CD4-positive, alpha-beta T cell treated with Interleukin-15 for 4 hours (primary cell): ENCODE measurements at places on chromosomes 2 and 18.

DNA sequence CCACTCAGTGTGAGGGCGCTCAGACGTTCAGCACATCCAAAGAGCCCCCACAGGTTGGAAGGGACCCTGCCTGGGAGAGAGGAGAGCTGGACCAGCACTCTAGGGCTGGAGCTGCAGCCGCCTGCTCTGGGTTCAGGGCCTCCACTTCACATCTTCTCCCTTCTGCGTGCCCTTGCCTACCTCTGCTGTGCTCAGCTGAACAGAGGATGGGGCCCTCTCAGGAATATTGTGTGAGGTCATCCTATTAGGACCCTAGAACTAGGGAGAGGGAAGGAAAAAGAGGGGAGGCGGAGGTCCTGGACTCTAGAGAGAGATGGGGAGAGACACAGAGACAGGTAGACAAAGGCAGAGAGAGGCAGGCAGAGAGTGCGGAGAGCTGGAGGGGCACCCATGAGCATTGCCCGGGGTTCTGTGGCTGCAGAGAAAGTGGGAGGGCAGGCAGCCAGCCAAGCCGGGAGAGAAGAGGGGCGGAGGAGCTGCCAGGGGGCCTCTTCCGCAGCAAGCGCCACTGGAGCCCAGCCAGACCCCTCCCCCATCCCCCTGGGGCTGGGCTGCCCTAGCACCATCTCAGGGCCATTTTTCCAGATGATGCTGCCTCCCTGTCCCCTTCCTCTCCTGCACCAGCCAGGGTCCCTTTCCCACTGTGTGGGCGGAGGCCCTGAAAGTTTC is 8.3 kb upstream of the TNS1 start:
- no peak for DNase-seq

GRCh38 chr2:127679680-127680361 is 4.5 kb upstream of the LIMS2 start:
- DNase-seq, result no peak

DNA sequence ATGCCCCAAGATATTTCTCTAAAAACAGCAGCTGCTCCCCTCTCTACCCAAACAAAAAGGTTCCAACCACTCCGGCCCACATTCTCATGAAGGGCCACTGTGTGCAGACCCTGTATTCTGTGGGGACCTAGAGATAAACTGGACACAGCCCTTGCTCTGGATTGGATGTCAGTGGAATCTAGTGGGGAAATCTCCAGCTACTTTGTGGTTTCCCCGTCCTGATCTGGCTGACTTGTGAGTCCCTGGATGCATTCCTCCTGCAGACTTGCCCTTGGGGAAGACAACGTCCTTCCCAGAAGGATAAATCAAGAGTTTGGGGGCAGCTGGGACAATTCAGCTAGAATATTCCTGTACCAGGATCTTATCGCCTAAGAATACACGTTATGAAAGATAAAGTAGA is 151.1 kb downstream of the FSHR start:
- no peak for DNase-seq

GRCh38 chr2:142395291-142395690 is 264.5 kb upstream of the LRP1B start:
- no peak for DNase-seq

DNA sequence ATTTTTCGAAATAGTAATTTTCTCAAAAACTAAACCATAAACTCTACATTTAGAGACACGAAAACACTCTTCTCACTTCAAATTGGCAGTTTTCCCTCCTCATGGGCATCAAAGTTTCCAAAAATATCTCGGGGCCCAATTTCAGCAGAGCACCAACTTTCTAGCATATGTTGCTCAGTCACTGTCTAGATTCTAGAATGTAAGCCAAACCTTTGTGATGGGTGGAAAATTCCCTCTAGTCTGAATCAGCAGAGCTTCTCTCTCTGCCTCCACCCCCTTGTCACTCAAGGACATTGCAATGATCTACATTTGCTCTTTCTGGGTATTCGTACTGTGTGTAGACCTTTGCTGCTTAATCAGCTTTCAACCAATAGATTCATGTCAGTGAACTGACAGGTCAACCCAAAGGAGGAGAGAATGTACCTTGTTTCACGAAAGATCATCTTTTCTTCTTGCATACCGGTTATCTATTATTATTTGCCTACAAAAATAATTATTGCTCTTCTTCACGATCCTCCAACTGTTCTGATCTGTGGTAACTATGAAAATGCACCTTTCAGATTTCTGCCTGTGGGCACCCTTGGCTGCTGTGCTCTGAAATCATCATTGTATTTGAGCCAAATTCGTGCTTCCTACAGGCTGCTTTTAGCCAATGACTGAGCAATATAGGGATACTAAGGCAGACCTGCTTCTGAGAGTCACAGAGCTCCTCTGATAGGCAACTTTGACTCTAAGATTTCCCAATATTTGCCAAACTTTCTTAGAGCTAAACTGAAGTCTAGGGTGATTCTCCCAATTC is 38.7 kb upstream of the GLS start:
- DNase-seq, result no peak

DNA sequence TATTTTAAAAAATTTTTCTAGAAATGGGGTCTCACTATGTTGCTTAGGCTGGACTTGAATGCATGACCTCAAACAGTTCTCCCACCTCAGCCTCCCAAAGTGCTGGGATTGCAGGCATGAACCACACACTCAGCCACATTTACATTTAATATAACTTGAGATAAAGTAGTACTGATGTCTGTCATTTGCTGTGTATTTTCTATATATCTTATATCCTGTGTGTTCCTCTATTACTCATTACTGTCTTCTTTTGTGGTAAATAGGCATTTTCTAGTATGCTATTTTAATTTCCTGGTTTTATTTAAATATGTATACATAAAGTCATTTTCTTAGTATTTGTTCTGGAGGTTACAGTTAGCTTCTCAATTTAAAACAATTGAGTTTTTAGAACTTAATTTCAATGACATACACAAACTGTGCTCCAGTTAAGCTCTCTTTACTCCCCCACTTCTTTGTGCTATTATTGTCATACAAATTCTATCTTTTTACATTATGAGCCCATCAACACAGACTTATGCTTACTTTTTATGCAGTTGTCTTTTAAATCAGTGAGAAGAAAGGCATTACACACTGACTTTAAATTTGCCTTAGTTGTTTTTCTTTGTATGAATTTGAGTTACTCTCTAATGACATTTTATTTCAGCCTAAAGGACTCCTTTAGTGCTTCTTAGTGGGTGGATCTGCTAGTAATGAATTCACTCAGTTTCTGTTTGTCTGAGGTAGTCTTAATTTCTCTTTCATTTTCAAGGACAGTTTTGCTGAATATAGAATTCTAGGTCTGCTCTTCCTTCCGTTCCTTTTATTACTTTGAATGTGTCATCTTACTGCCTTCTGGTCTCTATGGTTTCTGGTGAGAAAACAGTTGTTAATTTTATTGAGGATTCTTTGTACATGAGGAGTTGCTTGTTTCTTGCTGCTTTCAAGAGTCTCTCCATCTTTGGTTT is 6.2 kb upstream of the INPP4A start:
- DNase-seq, result peak; percentile 54

DNA sequence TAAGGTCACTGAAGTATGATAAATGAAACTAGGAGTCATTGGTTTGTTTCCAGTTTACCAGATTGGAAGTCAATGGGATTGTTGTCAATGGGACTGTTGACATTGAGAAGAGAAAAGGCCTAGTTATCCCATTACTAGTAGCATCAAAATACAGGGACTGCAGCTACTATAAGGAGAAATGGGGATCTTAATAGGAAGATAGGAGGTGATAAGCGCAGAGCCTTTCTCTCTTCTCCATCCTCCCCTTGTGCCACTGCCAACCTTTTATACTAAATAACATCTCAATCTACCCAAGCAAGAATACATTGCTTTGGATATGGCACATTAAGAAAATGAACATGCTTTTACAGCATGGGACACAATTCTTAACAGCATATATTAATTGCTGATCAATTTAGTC is 10.5 kb upstream of the BBS5 start:
- no peak for DNase-seq

DNA sequence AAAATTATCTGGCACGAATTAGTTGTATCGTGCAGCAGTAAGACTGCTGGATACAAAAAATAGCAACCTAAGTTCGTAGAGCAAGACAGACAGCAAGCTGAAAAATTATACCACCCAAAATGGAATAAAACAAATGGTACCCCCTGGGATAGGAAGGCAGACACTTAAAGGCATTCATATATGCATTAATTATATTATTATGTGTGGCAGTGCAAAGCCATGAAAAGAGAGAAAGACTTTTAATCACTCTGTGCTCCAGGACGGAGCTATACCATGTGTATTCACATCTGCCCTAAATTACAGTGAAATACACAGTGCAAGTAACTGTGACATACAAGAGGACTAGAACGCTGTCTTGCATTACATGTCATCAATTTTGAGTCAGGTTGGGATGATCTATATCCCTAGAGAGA is 235.9 kb downstream of the GULP1 start:
- no peak for DNase-seq

DNA sequence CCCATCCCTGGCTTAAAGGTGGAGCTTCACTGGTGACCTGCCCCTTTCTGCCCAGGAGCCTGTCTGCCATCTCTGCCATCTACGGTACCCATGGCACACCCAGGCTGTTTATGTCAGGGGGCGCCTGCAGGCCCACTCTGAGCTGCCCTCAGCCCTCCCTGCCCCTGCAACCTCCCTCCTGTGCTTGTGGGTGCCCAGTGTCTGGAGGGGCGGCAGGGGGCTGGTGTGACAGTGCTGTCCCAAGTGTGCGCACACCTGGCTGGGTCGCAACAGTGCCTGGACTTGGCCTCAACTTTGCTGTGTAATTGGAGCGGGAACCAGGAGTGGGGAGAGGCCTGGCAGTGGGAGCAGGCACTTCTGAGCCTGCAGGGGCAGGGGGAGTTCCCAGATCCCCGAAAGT is 102.4 kb downstream of the ALMS1 start:
- DNase-seq, result no peak

- DNase-seq, result no peak
Observed at GRCh38 chr2:20224164-20224715, 690 bp downstream of the SDC1 start.

GRCh38 chr2:43302961-43303494 is 76.6 kb upstream of the ZFP36L2 start:
- no peak for DNase-seq

GRCh38 chr2:38533180-38533579 is 69.5 kb downstream of the HNRNPLL start:
- no peak for DNase-seq

- DNase-seq, result no peak
Observed at GRCh38 chr18:52244658-52245057, 95.3 kb upstream of the DCC start.

- no peak for DNase-seq
Observed at GRCh38 chr2:127719301-127720218, 18.3 kb downstream of the SFT2D3 start.

- DNase-seq, result no peak
Observed at GRCh38 chr2:112618383-112618782, 27.4 kb upstream of the SLC20A1 start.

DNA sequence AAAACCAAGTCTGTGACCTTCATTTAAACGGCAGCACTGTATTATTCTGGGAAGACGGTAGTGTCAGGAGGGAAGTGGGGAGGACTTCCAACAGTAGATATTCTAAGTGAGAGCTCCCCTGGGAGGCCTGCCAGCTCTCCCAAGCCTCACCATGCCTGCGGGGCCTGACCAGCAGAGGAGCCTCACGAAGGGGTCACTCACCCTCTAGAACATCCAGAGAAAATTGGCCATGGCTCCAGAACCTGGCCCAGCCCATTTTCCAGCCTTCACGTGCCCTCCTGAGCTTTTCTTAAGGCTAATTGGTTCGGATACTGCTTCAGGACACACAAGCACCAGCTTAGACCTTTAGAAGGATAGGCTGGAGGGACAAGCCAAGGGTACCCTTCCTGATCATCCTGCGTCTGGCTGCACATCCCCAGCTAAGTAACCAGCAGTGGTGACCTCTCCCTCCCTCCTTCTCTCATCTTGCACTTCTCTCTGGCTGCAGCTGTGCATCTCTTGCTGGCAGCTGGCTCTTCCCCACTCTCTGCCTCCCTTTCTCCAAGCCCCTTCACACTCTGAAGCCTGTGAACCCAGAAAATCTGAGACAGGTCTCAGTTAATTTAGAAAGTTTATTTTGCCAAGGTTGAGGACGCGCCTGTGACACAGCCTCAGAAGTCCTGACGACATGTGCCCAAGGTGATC is 120.1 kb upstream of the PKDCC start:
- DNase-seq, result no peak
